Activated CD8-positive, alpha-beta memory T cell treated with anti-CD3 and anti-CD28 coated beads for 1 hour (primary cell): ENCODE measurements at places on chromosomes 4 and X.

DNA sequence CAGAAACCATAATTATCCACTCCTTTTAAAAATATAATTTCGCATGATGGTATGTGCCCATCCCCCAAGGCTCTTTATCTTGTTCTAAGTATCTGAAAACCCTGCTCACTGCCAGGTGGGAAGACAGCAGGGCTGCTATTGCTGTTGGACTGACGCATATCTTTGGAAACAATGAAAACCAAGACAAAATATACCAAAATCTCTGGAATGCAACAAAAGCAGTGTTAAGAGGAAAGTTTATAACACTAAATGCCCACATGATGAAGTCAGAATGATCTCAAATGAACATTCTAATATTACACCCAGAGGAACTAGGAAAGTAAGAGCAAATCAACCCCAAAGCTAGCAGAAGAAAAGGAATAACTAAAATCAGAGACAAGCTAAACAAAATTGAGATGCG lies 162.0 kb downstream of the FAM47B start:
- DNase-seq, result no peak

DNA sequence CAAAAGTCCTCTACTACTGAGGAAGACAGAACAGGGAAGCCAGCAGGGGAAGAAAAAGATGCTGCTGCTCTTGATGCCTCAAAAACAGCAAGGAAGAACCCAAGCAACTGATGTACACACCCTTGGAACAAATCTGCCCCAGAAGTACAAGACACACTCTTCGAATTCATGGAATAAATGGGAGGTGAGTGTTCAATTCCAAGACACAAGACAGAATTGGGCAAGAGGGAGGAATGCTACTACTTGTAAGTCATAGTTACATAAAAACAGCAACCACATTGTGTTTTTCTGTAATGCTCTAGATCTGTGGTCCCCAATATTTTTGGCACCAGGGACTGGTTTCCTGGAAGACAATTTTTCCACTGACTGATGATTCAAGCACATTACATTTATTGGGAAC lies 58.0 kb upstream of the H2AZ1 start:
- DNase-seq, result no peak

- DNase-seq, result no peak
These were observed 12.9 kb downstream of the TMEM184C start for GRCh38 chr4:147629783-147630730.

- no peak for DNase-seq
These were observed 19.6 kb downstream of the CD40LG start for GRCh38 chrX:136667446-136668168.

DNA sequence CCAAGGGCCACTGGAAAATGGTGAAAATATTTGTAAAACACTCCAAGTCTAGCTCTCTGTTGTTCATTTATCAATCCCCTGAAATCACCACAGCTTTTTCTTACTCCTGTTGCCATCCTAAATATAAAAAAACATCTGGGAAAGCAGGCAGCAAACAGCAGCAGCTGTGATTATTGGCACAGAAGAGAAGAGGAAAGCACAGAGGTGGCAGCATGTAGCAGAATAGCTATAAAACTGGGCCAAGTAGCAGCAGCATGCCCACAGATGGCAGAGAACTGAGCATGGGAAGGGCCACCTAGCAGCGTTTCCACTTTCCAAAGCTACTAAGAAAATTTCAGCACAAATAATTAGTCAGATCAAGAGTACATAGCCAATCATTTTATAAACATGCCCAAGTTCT lies 307.2 kb downstream of the SLC7A11 start:
- no peak for DNase-seq

DNA sequence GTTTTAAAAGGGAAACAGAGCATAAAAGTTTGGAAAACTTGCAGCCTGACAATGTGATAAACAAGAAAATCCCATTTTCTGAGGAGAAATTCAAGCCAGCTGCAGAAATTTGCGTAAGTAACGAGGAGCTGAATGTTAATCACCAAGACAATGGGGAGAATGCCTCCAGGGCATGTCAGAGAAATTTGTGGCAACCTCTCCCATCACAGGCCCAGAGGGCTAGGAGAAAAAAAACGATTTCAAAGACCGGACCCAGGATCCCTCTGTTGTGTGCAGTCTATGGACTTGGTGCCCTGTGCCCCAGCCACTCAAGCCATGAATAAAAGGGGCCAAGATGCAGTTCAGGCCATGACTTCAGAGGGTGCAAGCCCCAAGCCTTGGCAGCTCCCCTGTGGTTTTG lies 355.4 kb upstream of the NDST3 start:
- no peak for DNase-seq

DNA sequence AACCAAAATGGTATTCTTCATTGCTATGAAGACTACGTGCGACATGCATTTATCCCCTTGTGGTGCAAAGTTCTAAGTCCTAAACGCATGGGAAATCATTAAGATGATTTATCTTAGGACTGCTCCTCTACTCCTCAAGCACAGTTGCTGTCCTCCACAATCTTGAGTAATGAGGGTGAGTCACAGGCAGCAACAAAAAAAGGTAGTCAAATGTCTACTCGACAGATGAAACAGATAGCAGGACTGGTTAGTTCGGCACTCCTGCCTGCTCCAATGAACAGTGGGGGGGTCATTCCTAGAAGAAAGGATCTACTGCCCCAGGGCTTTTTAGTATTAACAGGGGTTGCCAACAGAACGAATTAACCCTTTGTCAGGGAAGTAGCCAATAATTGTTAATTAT lies 233.7 kb upstream of the FGF13 start:
- DNase-seq, result no peak

DNA sequence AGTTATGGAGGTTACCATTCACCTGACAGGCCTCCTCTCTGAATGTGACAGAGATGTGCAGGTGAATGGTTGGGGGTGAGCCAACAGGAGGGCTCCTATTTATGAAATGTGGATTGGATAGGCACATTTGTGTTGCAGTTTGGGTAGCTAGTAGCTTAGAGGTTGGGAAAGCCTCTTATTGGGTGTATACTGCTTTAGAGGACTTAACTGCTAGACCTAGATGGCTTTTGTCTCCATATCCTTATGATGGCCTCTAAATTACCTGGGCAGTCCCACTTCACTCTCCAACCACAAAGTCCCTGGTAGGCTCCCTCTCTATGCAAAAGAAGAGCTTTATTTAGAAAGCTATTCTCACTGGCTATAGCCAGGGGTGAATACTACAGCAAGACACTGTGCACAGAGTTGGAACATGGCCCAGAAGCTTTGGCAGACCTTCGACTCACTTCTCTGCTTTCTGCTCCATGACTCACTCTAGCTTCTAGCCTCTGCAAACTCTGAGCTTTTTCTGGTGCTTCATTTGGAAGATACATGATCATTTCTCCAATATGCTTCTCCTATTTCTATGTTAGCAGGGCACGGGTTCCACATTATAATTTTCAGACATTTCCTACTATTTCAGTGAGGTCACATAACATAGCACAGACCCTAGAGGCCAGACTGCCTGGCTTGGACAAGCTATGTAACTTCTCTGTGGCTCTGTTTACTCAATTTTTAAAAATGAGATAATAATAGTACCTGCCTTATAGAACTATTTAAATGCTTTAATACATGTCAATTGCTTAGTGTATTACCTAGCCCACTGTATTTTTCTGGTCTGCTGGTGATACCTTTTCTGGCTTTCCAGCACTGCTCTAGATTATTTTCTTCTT lies 6.0 kb upstream of the VGLL1 start:
- DNase-seq, result no peak

GRCh38 chr4:115920637-115921036 lies 807.2 kb upstream of the NDST4 start:
- no peak for DNase-seq

- DNase-seq, result no peak
These were observed 8.8 kb downstream of the FNIP2 start for GRCh38 chr4:158777423-158778155.

- no peak for DNase-seq
These were observed 605.7 kb upstream of the PABPC4L start for GRCh38 chr4:134807231-134807745.

DNA sequence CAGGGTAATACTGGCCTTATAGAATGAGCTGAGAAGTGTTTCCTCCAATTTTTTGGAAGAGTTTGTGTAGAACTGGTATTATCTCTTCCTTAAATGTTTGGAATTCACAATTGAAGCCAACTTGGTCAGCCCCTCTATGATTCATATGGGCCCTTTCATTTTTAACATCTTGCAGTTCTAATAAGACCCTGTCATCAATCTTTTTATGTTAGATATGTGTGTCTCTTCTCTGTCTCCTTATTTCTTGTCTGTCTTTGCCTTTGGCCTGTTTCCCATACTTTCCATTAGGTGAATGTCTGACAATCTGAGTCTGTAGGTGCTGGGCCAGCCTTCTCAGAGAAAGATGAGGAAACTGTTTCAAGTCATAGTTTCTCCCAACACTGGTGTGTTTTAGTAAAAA lies 88.7 kb downstream of the SLC16A2 start:
- DNase-seq, result no peak

DNA sequence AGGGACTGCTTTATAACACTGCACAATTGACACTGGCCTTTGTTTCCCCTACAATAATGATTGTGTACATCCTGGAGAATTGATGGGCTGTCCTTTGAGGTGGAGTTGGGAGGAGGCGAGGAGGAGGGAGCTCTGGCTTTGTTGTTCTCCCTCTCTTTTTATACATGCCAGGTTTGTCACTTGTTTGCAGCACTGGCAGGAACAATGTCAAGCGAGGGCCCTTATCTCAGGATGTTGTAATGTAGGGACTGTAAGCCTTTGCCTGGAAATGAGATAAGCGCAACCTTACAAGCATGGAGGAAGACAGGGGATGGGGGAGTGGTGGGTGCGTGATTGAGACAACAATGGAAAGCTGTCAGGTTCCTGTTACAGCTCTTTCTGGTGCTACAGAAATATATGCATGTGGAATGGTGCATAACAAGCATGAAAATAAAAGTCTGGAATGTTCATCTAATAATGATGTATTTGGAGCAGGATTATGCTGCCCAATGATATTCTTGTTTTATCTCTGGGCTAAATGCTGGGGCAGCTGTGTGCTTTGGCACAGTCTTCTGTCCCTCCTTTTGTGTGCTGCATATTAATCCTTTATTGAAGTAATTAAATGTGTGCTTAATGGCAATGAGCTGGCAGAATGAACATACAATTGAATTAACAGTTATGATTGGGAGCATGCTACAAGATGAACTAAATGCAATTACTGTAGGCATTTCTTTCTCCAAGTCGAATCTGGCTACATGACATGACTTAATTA lies 294.4 kb downstream of the GPAT3 start:
- DNase-seq, result no peak

GRCh38 chr4:112916868-112917267 lies 132.6 kb upstream of the ANK2 start:
- DNase-seq, result no peak

DNA sequence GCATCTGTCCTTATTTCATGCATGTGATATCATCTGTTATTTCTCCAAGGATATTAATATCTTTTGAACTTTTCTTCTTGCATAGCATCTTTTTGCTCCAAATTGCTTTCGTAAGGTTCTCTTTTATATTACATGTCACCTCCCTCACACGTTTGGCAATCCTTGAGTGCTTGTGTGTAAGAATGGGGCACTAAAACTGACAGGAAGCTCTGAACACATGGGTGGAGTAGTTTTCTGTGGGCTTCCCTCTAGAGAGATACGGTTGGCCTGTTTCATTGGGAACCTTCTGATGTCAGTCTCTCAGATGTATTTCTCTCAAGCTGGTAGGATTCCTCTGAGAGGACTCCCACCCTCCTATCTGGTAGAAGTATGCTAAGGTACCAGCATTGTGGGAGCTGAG lies 223.0 kb downstream of the MID1 start:
- DNase-seq, result no peak

DNA sequence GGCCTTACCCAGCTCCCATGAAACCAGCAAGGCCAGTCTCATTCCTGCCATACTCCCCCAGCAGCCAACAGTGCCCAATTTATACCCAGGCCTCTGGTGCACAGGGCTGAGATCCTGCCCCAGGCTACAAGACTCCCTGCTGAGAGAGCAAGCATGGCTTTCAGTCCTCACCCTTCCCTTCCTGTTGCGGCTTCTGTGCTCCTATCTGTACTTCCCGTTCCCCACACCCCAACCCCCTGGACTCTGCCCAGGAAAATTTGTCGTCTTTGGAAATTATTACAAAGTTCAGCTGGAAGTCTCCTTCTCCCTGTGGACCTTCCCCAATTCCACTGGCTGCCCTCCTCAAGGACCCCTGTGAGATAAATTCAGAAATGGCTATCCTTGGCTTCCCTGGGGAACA lies 84.1 kb upstream of the GK2 start:
- no peak for DNase-seq

GRCh38 chr4:40331101-40331745 lies 3.9 kb upstream of the CHRNA9 start:
- no peak for DNase-seq

DNA sequence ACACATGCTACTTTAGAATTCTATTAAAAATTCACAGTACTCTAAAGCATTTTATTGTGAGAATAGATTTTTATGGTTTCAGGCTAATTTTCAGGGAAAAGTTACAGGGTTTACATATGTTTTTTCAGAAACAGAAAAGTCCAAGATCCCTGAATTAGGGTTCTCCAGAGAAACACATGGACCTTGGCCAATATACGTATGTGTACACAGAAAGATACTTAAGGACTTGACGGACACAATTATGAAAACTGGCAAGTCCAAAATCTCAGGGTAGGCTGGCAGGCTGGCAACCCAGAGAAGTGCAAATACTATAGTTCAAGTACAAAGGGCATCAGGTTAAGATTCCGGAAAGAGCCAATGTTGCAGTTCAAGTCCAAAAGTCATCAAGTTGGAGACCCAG lies 1897.8 kb upstream of the PCDH10 start:
- DNase-seq, result no peak

- no peak for DNase-seq
These were observed 214.2 kb upstream of the PCDH10 start for GRCh38 chr4:132934911-132935310.

- DNase-seq, result no peak
These were observed 2.0 kb upstream of the STAG2 start for GRCh38 chrX:123959281-123960063.

GRCh38 chr4:3310301-3311094 lies 17.7 kb downstream of the RGS12 start:
- DNase-seq, result no peak

DNA sequence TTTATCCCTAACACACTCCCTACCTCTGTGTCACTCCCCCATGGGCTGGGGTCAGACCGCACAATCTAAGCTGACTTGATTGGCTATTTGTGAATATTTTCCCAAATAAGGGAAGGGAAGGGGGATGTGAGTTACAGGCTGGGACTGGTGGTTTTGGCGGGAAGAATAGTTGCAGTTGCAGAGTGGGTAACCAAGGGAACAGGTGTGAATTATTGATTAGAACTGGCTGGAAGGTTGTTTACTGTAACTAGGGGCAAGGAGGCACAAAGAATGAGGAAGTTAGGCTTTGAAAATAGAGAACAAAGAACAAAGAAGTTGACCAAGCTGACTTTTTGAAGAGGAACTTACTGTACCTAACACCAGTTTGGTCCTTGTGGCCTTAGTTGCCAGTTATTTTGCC lies 88.0 kb upstream of the XAGE2 start:
- DNase-seq, result no peak

- DNase-seq, result no peak
These were observed 87.8 kb downstream of the PACRGL start for GRCh38 chr4:20787940-20788665.
